Fibroblast of skin of right quadriceps (primary cell): ENCODE measurements at places on chromosomes 11 and 22.

- DNase-seq: peak; percentile 23
These were observed at the start of gene SGSM1 for GRCh38 chr22:24805790-24806662. SGSM1 (plus strand) TSS chr22:24806211; CDS start chr22:24806326, 115 bp downstream.

- no peak for DNase-seq
These were observed 30.5 kb upstream of the PPP2R1B start for GRCh38 chr11:111796696-111797095.

- peak; percentile 58 for DNase-seq
These were observed 33.3 kb downstream of the KIAA1671 start for GRCh38 chr22:24985826-24986214.

- no peak for DNase-seq
These were observed 6.7 kb downstream of the HPX start for GRCh38 chr11:6433998-6434660.

DNA sequence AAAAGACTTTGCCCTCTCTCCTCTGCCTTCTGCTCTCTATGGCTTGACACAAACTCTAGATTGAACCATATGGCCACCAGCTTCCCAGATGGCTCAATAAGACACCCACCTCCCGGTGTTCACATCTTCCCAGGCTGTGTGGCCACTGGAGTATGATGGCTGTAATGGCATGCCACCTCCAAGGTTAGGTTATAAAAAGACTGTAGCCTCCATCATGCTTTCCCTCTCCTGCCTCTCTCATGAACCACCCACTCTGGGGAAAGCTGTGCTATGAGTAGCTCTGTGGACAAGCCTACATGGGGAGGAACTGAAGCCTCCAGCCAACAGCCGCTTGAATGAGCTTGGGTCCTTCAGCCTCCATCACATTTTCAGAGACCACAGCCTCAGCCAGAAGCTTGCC is 479.2 kb downstream of the MIAT start:
- DNase-seq: no peak

DNA sequence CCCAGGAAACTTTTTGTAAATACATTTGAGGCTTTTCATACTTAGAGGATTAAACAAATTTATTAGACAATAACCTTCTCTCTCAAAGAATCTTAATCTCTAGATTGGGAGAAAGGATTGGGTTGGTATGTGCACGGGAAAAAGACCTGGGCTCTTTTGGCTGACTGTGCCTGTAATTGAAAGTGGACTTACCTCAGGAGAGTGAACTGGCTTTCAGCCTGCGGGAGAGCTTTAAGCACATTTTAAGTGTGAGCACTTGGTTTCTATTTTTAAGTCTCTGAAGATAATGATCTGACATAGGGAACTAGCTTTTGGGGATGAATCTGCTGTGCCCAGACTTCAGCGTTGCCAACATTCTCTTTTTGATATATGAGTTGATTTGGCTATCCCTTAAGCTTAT is 35.8 kb downstream of the UVRAG start:
- no peak for DNase-seq

- no peak for DNase-seq
These were observed 13.0 kb downstream of the SCUBE2 start for GRCh38 chr11:9078113-9079086.

DNA sequence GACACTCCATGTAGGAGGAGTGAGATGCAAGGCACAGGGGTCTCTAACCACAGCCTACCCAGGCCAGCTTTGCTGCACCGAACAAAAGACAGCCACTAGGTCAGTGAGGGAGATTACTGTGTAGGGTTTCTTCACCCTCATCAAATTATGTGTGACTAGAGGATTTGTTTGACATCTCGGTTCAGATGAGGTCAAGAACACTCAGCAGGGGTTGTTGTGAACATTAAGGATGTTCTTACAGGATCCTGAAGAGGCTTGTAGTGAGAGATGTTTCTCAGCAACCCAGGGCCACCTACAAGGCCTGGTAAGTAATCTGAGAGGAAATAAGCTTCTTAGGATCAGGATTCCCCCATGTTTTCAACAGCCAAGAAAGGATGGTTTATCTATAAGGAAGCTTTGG is 202.1 kb downstream of the NXPE2 start:
- no peak for DNase-seq

GRCh38 chr11:125498521-125498920 is 2.5 kb upstream of the FEZ1 start:
- no peak for DNase-seq

DNA sequence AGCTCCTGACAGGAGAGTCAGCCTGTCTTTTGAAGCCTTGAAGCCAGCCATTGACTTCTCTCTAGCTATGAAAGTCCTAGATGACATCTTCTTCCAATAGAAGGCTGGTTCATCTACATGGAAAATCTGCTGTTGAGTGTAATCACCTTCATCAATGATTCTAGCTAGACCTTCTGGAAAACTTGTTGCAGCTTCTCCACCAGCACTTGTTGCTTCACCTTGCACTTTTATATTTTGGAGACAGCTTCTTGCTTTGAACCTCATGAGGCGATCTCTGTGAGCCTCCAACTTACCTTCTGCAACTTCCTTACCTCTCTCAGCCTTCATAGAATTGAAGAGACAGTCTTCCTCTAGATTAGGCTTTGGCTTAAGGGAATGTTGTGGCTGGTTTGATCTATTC is 58.3 kb downstream of the MYO7A start:
- no peak for DNase-seq

DNA sequence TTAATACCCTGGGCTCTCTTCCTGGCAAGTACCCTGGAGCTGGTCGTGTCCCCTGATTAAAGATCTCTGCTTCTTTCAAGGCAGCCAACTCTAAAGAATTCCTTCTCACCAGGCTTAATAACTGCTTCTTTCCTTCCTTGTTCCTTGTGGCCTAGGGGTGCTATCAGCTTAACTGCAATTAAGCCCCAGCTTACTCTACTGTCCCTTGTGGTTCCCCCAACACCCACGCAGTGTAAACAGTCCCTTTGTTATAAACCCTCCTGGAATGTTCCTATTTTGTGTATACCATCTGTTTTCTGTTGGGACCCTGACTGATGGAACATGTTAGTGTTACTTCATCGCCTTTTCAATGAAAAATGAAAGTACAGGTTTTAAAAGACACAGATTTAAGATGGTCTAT is 126.4 kb upstream of the KIRREL3 start:
- no peak for DNase-seq

GRCh38 chr11:12111549-12112520 is 1.4 kb downstream of the MICAL2 start:
- no peak for DNase-seq
